ENCODE measurements at places on chromosomes 6 and 20.

GRCh38 chr6:12233693-12234571, 56.2 kb upstream of the EDN1 start:
- DNase-seq = peak; percentile 71

DNA sequence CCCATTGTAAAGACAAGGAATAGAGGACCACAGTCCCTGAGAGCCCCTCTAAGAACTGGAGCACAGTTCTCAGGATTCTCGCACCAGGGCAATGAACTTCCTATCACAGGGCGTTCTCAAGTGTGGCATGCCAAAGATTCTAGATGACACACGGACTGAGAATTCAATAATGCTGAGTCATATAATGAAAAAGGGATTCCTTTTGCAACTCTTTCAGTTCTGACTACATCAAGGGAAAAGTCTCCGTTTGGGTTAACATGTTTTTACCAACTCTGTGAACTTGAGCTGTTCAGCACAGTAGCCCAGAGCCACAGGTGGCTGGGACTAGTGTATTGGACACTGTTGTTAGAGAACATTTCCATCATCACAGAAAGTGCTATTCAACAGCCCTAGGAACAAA, 3.4 kb downstream of the MED20 start:
- DNase-seq = no peak

DNA sequence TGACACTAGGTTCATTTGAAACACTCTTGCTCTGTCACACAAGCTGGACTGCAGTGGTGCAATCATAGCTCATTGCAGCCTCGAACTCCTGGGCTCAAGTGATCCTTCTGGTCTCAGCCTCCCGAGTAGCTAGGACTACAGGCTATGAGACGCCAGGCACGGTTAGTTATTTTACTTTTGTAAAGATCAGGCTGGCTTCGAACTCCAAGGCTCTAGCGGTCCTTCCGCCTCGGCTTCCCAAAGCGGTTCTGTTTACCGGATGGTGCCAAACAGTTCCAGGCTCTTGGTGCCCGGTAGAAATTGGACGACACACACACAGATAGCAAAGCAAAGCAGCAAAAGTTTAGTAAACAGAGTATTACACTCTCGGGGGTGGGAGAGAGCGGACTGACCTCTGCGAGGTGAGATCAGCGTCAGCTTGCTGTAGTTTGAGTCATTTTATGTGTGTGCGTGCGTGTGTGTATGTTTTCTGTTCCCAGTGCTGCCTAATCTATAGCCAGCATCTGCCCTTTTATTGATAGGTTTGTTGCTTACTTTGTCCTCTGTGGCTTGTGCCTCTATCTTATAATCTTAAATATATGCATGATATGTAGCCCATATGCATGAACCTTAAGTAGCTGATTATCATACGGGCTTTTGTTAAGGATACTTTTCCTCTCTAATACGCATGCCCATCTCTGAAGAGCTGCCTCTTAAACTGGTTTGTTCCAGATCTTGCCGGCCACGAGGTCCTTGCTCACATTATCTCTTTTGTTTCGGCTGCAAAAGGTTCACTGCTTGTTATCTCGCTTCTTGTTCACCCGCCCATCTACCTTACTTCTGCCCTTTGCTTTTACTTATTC, 75.2 kb downstream of the OR2B2 start:
- DNase-seq = peak; percentile 94

- DNase-seq = no peak
These were observed 159.2 kb downstream of the GMPR start for GRCh38 chr6:16397623-16398022.

DNA sequence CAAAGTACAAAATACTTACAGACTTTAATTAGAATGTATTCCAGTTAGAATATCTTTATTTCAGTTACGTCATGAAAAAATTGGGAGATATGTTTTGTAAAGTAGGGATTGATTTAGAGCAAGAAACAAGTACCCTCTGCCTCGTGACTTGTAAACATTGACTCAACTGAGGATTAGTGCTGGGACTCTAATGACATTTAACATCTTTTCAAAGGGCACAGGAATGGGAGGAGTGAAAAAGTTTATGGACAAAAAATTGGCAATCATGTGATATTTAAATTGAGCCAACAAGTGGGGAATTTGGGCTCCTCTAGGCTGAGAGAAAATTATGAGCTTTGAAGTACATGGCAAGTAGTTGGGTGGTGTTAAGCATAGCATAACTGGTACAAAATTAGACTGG, 25.3 kb downstream of the NKX2-4 start:
- no peak for DNase-seq

- DNase-seq = peak; percentile 78
These were observed 264.3 kb upstream of the PLN start for GRCh38 chr6:118283766-118284165.

DNA sequence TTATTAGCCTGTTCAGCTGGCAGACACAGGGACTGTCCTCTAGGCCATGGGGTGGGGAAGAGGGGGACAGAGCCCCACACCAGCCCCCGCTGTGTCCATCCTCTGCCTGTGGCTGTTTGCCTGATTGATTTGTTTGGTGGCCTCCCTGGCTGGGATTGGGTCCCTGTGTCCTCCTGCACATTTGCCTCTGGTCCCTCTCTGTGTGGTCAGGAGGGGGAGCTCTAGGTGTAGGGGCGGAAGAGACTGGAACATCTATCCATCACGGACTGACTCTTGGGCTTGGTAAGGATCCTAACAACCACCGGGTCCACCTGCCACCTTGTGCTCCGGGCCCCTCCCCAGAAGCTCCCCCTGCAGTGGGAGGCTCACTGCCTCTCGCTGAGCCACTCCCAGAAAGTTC, 38.4 kb upstream of the CCDC167 start:
- peak; percentile 75 for DNase-seq

DNA sequence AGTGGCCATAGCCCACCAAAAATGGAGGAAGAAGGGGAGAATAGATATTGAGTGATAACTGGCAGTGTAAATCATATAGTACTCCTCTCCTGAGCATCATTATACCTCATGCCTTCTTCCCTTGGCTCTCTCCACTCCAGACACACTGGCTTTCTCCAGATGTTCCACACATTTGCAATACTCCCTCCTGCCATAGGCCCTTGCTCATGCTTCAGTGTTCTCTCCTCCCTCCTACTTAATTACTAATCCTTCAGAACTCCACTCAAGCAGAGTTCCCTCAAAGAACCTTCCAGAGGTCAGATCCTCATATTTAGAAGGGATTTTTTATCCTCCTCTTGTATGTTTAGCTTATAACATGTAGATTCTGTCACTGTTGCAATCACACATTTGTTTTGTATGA, 279.5 kb upstream of the SUPT3H start:
- DNase-seq = no peak

DNA sequence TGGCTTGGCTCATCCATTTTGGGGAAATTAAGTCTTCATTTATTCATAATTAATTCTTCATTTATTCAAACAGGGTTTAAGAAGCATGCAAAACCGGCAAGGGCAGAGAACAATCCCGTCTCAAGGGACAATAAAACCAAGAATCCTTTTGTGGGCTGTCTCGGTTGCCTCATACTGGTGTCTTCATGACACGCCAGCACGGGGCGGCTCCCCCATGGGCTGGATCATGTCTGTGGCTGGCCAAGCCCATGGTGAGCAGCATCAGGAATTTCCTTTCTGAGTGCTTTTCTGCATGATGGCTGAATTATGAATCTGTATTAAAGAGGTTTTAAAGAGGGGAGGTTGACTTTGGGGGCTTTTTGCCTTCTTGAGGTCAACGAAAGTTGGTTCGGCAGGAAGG, 38.3 kb upstream of the DUSP22 start:
- no peak for DNase-seq

DNA sequence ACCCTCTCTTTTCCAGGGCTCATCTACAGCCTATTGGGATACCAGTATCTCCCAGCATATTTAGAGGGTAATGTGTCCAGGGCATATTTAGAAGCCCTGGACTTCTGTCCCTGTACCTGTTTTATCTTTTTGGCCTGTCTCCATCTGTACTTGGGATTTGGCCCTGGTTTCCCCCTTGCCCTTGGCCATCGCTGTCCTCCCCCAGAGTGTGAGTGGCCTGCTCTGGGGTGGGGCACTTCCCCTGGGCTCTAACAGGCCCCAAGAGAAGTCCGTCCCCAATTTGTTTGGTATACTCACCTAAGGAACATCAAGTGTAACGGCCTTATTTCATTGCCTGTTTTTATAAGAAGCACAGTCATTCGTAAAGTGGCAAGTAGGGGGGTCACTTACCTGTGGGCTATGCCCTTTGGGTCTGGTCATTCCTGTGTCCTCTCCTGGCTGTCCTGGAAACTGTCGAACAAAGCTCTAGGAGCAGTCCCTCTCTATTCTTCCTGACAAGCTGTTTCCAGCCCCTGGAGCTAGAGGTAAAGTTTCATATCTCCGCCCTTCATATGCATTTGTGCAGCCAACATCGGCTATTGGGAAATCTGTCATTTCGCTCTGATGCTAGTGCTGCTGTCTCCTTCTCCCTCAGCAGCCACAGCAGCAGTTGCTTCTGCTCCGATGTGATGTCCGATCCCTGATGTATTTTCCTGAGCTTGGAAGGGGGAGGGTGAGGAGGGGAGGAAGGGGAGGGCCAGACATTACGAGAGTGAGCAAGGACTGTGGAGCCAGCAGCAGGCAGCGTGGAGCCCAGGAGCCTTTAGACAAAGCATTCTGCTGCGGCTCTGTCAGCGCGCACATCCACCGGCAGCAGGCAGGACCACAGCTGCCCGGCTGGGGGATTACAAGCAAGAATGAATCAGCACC, 83.4 kb downstream of the TCP11 start:
- peak; percentile 75 for DNase-seq

- DNase-seq = peak; percentile 52
These were observed 98.7 kb downstream of the TRIM27 start for GRCh38 chr6:28824793-28825731.

GRCh38 chr6:21123507-21124436, 469.8 kb upstream of the SOX4 start:
- DNase-seq = peak; percentile 12

DNA sequence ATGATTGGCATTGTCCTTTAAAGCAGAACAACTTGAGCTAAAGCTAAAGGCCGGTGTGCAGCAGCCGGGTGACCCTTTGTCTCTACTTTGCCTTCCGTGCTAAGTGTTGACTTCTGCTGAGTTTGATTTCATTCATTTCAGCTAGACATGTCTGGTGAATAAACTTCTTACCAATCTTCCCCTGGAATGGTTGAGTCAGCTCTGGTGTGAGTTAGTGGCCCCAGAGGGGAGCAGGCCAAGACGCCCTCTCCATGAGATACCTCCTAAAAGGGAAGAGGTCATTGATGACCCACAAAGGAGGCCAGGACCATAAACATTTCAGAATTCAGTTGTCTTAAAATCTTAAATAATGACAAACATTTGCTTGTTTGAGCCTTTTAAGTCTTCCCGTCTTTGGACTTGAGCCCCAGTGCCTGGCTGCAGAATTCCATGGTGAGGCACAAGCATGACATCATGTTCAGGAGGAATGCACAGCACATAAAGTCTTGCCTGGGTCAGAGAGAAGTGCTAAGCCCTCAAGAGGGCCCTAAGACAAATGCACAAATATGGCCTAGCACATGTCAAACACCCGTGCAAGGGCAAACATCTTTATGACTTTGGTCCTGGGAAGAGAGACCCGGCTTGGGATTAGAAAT, 96.3 kb upstream of the NEDD9 start:
- DNase-seq = no peak

- DNase-seq = no peak
These were observed 702.1 kb downstream of the FRK start for GRCh38 chr6:115358616-115359015.

DNA sequence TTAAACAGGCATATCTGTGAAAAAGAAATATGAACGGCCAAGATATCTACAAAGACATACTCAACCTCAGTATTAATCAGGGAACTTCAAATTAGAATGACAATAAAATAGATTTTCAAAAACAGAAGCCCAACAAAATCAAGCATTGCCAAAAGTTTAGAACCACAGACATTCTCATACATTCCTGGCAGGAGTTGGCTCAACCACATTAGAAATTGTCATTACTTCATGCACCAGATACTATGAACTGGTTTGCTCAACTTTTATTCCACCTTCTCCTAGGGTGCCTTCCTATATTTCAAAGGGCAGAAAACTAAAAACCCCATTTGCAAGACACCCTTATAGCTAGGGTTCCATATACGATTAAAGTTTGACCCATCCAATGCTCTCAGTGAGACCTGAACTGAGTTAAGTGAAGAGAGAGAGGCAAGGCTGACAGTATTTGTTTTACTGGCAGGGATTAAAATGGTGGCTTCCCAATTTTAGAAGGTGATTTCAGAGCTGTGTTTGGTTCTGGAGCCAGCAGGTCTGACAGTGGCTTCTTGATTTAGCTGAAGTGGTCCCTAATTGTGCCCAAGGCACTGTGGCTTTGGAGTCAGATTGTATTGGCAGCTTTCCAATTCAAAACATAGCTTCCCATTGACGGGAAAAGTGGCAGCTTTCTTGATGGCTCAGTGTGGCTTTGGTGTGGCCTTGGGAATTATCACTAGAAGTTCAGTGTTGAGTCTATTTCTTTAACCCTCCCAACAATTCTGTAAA, 77.1 kb upstream of the CDYL start:
- DNase-seq = no peak

GRCh38 chr6:169246445-169246844, 7.2 kb downstream of the THBS2 start:
- DNase-seq = no peak

DNA sequence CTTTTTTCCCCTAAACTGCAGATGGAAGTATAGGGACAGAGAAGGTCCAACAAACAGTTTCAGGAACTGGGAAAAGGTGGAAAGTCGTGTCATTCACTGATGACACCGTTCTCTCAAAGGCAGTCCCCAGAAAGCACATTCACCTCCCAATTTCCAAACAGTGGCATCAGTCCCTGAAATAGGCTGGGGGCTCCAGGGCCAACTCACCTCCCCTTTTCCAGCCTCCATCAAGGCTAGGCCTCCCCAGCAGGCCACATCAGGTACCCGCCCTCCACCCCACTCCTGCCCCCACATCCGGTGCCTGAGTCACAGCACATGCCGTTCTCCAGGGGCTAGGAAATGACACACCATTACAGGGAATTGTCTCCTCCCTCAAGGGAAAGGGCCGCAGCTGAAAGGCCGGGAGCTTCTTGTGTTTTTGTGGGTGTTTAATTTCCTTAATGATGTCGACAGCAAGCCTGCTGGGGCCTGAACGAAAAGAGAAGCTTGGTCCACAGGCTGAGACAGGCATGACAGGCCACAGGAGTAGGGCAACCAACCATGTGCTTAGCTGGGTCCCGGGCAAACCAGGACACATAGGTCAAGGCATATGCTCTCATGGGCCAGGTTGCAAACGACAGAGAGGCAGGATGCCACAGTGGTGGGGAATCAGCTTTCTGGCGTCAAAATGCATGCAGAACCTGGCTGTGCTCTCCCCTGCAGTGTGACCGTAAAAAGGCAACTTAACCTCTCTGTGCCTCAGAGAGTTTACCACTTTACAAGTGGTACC, 39.2 kb downstream of the ZMYND8 start:
- DNase-seq = no peak

Data from NCI-H82 (cell line).